Stimulated activated CD4-positive, alpha-beta T cell treated with anti-CD3 and anti-CD28 coated beads, Interleukin-15, amount 100 ng/mL, for 24 hours (primary cell): ENCODE measurements at places on chromosomes 16 and 17.

DNA sequence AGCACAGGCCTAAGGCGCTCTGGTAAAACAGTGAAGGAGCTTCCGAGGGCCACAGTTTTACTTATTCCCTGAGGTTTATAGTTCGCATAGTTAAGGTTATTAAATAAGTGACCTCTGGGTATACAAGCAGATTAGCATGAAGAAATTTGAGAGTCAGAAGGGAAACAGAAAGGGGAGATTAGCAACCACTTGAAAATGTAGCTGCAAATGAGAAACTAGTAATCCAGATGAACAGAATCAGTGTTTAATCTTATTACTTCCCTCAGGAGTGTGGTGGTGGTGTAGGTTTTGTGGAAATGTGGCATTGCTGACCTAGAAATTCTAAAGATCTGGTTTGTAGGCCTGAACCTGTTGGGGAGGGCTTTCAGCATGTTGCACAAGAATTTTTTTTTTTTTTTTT is 130.4 kb downstream of the CCDC182 start:
- no peak for DNase-seq

- no peak for DNase-seq
Measured at GRCh38 chr16:69535123-69536050, 30.4 kb upstream of the NFAT5 start.

DNA sequence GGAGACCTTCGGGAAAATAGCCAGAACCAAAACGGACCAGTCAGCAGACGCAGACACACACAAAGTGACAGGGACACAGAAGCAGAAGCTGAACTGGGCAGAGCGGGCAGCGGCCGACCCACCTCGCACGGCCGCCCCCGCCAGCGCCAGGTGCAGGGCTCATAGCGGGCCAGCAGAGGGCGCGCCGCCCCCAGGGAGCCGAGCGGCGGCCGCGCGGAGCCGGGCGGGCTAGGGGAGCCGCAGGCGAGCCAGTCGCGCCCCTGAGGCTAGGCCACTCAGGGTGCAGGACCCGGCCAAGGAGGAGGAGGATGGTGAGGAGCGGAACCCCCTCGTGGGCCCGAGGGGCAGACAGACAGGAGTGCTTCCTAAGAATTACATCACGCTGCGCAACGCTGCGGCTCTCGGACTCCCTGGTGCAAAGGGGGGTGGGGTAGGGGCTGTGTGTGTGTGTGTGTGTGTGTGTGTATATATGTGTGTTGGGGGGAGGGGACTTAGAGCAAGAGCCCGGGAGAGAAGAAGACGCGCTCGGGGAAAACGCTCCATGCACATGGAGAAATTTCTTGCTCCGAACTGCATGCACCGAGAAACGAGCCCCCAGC is 913 bp upstream of the NOG start:
- DNase-seq = peak; percentile 76

- no peak for DNase-seq
Measured at GRCh38 chr17:12421646-12422306, 243.9 kb upstream of the MYOCD start.

- no peak for DNase-seq
Measured at GRCh38 chr17:30415491-30415890, 36.8 kb downstream of the CPD start.

GRCh38 chr16:86898386-86898785 is 320.0 kb downstream of the FOXL1 start:
- DNase-seq = no peak

GRCh38 chr17:8502126-8502525 is 66.4 kb downstream of the NDEL1 start:
- no peak for DNase-seq

- no peak for DNase-seq
Measured at GRCh38 chr17:65515959-65516948, 45.2 kb downstream of the AXIN2 start.

DNA sequence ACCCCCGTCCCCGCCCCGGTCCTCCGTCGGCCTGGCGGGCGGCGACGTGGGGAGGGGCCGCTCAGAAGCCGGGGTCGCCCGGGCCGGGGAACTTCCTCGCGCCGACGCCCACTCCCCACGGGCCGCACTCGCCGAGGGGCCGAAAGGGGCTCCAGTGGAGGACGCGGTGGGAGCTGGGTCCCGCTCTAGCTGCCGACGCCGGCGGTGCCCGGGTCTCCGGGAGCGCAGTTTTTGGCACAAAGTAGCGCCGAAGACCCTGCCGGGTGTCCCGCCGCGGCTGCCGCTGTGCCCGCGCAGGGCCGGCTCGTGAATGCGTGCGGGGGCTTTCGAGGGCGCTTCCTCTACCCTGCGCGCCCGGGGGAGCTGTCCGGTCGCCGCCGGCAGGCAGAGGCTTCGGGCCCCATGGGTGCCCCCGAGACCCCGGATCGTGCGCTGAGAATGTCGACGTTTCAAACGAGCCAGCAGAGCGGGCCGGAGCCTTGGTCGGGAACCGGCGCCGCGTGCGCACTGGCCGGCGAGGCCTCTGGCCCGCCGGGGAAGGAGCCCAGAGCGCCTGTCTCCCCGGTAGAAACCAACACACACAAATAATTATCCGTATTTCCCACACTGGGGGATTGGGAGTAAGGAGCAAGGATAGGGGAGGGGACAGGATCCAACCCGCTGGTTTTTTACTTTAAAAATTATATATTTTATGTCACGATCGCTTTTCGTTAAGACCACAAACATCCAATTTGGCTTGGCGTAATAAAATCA is 46.6 kb upstream of the SLC38A10 start:
- DNase-seq = no peak

DNA sequence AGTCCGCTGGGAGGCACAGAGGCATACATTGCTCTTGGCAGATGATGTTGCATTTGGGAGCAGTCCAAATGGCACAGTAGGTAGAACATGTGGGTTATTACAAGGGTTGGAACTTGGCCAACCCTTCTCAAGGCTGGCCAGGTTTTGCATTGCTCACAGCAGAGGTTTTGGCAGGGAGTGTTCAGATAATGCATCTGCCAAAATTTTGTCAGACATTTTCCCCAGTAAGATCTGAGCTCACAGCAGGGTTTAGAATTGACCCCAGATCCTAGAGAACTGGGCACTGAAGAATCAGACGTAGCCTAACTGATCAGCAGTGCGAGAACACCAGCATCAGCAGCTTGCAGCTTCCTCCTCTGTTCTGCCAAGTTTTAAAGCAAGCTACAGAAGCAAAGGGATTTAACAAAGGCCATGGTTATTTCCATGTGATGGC is 468.8 kb upstream of the KIF2B start:
- no peak for DNase-seq

- DNase-seq = peak; percentile 23
Measured at GRCh38 chr17:32275060-32276042, 9.7 kb downstream of the RHBDL3 start.

DNA sequence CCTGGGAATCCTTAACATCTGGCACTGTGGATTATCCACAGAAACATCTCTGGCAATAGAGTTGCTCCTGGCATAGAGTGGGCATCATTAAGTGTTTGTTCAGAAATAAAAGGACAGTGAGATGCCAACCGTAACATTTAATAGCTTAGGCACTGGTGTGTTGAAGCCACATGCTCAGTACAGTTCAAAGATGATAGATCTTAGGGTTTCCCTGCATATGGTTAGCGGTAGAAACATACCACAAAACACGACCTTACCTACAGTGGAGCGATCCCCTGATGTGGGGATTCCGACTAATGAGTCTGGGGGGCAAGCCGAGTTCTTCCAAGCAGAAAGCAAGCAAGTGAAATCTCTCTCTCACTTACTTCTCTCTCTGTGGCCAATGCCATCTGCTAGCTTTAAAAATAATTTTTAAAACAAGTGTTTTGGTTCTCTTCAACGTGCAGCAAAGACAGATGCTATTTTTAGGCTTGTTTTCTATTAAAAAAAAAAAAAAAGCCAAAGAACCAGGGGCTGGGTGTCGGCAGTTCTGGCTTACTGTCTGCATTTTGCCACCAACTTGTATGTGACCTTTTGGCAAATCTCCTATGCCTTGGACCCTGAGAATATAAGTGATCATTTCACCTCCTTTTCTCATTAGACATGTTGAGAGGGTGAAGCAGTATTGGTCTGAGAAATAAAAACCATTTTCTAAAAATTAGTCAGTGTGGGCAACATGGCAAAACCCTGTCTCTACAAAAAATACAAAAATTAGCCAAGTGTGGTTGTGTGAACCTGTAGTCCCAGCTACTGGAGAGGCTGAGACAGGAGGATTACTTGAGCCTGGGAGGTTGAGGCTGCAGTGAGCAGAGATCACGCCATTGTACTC is 89.2 kb upstream of the CACNG3 start:
- DNase-seq = no peak

DNA sequence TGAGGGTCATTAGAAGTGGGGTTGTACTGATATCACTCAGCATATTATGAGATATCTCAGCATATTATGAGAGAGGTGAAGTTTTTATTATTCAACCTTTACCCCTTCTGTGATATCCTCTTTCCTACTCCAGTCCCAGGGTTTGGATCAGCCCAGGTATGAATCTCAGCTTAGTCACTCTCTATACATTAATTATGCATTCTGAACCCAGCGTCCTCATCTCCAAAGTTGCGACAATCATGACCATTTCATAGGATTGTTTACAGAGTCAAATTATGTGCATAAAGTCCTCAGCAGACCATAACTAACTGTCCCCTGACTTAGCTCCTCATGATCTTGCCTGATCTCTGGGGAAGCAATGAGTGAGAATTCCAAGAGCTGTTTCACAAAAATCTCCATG is 20.5 kb upstream of the BLMH start:
- DNase-seq = no peak

DNA sequence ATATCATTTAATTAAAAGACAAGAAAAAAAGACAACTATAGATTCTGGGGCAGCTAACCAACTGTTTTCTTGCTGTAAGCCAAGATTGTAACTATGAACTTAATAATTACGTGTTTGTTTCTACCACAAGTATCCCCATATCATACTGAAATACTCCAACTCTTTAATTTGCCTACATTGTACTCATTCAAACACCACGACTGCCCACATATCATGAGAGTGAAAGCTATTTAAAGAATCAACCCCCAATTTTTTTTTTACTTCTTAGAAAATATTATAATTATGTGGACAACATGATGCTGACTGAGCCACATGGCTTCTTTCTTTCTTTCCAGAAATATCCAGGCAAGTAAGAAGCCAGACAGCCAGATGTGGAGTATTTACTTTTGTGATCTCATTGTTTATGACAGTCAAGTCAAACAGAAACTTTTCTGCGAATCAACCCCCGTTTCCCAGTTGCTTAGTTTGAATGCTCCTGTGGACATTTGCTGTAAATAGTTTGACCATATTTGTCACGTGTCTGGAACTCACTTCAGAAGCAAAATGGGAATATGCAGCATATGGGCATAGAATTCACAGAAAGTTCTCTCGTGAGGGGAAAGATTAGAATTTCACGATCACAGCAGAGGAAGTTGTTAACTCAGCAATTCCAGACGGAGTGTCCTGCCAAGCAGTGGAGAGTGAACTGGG is 126.8 kb upstream of the PSMD7 start:
- DNase-seq = no peak
